ENCODE measurements at places on chromosomes 1 and 21. TPM values are rescaled to one million over a fixed set of nuclear protein-coding genes. Genes with fewer than 3 reads are reported as not detected.

Gene FAM151A
- not detected for total RNA-seq

Gene FCGR1A
- total RNA-seq, result 43.6 TPM

Gene CLCA4
- not detected for total RNA-seq

DNA sequence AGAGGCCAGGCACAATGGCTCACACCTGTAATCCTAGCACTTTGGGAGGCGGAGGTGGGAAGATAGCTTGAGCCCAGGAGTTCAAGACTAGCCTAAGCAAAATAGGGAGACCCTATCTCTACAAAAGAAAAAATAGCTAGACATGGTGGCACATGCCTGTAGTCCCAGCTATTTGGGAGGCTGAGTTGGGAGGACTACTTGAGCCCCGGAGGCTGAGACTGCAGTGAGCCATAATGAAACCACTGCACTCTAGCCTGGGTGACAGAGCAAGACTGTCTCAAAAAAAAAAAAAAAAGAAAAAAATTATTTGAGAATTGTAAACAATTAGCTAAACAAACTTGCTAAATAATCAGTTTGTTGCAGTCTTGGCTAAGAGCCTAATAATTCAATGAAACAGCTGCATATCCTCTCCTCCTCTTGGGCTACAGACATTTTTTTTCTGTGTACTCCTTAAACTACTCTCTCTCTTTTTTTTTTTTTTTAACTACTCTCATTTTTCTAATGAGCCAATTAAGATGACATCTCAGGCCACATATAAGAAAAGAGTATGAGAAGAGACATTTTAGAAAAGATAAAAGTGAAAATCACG lies 10.5 kb upstream of the DNAJB4 start:
- no peak for DNase-seq
- H3K4me3 ChIP-seq, result no peak overlapping the region
- no peaks in the 10 kb centered on the region for H3K27me3 ChIP-seq
- no peak overlapping the region for H3K27ac ChIP-seq
- H3K4me1 ChIP-seq, result no peaks in the 10 kb centered on the region
- no peaks in the 10 kb centered on the region for H3K36me3 ChIP-seq

DNA sequence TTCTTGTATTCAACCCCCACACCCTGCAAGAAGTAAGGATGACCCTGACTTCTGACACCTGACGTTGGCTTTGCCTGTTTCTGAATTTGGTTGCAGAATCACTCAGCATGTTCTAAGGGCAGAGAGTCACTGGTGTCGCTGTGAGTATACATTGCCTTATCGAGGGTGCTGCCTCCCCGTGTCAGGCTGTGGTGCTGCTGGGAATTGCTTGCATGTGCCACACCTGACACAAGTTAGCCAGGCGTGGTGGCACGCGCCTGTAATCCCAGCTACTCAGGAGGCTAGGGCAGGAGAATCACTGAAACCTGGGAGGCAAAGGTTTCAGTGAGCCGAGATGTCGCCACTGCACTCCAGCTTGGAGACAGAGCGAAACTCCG lies 45.9 kb downstream of the WDR4 start:
- H3K27ac ChIP-seq, result no peak overlapping the region
- no peak for DNase-seq
- no peaks in the 10 kb centered on the region for H3K36me3 ChIP-seq
- peaks cover 56% of the 10 kb centered on the region for H3K27me3 ChIP-seq

All from left lung (tissue), 14 donors.